ENCODE measurements at places on chromosomes 7 and 10.
A peak's percentile ranks its signal among the peaks of the same experiment; 100 is the strongest.

DNA sequence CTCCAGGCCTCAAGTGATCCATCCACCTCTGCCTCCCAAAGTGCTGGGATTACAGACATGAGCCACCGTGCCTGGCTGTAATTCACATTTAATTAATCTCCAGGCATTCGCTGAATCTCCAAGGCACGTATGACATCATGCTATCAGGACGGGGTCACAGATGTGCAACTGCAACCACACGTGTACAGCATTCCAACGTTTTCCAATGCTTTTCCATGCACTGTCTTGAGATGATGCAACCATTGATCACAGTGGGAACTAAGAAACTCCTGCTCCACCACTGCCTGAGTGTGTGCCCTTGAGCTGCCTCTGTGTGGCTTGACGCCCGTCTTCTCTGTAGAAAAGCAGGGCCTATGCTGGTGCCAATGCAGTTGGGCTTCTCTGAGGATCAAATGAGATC is 119.8 kb upstream of the LYZL2 start:
- DNase-seq, result no peak

DNA sequence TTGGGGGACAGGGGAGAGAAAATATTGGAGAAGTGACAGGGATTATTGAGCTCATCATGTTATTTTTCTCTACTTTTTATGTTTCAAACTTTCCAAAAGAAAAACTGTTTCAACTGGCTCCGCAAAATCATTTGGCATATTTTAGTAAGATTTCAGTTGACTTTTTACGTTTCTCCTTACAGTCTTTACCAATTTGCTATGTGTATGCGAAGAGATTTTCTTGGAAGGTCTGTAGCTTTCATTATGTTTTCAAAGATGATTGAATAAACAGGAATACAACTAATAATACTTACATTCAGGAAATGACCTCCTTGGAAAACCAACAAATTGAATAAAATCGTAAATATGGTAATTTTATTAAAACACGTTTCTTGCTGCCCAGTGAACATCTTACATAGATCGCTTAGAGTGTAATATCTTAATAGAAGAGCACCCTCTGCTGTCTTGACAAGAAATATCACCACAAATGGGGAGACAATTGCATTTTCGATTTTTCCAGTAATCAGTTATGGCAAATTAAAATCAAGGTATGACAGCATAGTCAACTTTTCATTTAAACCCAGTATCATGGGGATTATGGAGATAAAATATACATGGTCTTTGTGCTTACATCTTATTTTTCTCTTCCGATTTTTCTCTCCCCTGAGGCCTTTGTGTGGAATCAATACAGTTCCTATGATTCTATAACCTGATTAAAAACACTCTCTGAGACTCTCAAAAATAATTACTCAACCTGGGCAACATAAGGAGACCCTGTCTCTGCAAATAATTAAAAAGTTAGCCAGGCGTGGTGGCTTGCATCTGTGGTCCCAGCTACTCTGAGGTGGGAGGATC is 43.1 kb downstream of the MBL2 start:
- peak; percentile 36 for DNase-seq

GRCh38 chr10:112374724-112375541 is 1.0 kb downstream of the ACSL5 start:
- DNase-seq, result peak; percentile 68

GRCh38 chr7:150829426-150829825 is 22.9 kb upstream of the AOC1 start:
- DNase-seq, result no peak

- no peak for DNase-seq
Observed at GRCh38 chr10:22366435-22366703, 21.1 kb downstream of the SPAG6 start.

DNA sequence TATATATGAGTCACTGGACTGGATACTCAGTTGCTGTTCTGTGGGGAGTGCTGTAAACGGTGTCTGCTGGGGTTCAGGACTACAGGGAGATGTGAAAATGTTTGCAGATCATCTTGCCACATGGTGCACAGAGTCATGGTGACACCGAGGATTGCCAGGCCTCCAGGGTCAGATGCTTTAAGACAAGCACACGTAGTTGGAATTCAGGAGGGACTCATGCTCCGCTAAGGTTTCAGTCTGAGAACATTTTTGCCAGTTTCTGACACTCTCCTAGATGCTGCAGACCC is 211.3 kb downstream of the CXCL12 start:
- no peak for DNase-seq

DNA sequence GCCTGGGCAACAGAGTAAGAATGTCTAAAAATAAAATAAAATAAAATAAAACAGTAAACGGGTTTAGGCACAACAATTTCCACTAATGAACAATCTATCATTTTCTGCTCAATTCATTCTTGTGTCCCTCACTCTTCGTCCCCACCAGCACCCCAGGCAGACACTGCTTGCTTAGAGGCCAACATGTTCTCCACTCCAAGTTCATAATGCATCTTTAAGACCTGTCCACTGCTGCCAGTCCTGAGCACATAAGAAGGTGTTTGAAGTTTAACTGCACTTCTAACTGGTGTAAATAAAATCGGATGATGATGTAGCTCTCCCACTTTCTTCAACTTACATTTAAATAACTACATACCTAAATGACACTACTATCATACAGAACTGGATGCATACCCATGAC is 13.2 kb downstream of the PDLIM1 start:
- no peak for DNase-seq

DNA sequence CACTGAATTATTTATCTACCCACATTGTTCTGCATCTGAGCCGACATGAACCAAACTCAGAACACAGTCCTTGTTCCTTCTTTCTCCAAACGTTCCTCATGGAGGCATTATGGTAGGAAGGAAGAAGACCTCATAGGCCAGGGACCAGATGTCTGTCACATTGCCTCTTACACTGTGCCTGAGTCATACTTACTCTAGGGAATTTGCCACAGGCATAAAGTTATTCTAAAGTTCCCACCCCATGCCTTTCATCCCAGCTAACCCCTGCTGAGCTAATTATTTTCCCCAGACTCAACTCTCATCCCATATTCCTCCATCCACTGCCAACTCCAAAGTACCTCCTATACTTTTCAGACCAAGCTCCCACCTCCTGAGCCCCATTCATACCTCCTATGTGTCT is 21.2 kb downstream of the MAT1A start:
- DNase-seq, result no peak

DNA sequence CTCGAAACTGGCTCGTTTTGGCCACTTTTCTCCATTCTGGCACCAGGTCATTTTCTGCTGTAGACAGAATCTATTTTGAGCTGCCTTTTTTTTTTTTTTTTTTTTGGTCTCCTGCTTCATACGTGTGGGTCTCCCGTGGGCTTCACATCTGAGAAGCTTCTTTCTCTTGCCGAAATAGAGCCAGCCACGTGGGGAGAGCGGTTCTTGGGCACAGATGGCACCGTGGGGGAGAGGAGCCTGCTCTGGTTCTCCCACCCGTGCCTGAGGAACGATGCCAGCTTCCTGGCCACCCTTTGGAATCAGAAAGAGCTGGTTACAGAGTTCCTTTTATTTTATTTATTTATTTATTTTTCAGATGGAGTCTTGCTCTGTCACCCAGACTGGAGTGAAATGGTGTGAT is 48.7 kb upstream of the OCM2 start:
- DNase-seq, result no peak

- DNase-seq, result no peak
Observed at GRCh38 chr7:73429622-73430505, 3.7 kb upstream of the FZD9 start.

- no peak for DNase-seq
Observed at GRCh38 chr7:22631730-22632129, 95.3 kb upstream of the IL6 start.

GRCh38 chr10:71319042-71319799 is at the start of gene SLC29A3:
SLC29A3 (plus strand) TSS chr10:71319259; CDS start chr10:71319310, 51 bp downstream.
- DNase-seq, result peak; percentile 94

DNA sequence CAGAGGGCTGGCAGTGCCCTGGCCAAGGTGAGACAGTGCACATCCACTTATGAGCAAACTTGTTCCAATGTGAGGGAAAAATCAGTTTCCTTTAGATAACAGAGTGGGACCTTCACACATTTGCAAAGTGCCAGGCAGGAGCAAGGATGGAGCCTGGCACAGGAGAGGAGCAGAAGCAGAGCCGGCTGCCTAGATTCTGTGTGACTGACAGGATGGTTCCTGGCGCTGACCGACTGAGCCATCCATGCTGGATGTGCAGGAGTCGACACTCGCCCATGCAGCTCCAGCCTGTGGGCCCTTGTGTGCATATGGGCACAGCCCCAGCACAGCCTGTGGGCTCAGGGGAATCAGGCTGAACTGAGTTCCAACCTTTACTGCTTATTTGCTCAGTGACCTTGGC is 346.5 kb downstream of the GRID1 start:
- no peak for DNase-seq

DNA sequence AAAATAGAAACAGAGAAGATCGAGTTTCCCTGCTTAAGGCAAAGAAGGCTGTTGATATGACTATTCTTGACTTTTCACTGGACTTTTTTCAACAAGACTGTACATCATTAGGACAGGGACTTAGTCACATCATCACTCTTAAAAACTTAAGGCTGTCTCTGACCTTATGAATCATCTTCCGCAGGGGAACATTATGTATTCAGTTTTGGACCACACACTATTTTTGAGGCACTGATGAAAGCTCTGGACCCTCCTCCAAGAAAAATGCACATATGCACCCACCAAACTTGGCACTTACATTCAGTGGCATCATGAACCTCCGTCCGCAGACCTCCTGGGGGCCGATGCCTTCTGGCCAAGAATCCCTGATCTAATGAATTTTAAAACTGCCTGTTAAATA is 96.4 kb downstream of the CALD1 start:
- DNase-seq, result no peak

GRCh38 chr7:129948338-129948737 is 4.4 kb downstream of the UBE2H start:
- DNase-seq, result no peak

DNA sequence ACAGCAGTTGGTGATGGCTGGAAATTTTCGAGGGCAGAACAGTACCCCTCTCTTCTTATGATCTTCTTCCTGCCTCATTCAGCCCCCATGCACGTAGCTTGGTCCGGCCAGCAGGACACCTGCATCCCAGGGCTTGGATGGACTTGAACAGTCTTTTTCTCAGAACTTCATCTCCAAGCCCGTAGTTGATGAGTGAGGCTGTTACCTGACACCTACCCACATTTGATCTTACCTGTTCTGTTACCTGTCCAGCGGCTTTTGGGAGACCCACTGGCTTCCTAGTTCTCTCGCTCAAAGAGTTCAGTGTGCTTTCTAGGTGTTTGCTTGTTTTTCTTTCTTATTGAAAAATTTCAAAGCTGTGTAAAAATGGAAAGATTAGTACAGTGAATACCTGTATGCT is 212.2 kb downstream of the CUX1 start:
- DNase-seq, result no peak

- no peak for DNase-seq
Observed at GRCh38 chr7:8560501-8560900, 127.1 kb downstream of the NXPH1 start.

- DNase-seq, result no peak
Observed at GRCh38 chr10:17764142-17764541, 12.1 kb downstream of the TMEM236 start.

DNA sequence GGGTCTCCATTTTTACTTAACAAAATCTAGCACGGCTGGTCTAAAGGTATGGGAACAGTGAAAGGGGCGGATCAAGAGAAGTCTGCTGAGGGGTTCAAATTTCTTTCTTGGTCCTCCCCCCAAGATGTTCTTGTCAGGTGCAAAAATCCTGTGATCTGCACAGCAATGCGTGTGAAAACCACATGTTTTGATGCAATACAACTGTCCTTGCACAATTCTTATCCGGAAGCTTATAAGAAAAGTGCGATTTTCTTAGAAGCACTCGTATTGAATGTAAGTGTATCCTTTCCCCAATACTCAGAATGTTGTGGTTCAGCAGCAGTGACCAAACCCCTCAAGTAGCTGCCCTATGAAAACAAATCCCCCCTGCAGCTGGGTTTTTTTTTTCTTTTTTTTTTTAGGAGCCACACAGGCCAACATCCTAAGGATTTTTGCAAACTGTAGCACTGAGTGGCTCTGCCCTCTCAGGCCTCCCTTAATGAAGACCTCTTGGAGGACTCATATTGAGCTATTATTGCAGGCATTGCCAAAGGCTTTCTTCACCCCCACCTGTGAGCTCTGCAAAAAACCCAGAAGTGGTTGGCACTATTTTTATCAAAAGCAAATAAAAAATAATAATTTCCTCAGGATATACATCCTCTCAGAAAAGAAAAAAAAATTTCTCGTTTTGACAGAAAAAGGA is 151.9 kb upstream of the ITGB1 start:
- DNase-seq, result no peak

DNA sequence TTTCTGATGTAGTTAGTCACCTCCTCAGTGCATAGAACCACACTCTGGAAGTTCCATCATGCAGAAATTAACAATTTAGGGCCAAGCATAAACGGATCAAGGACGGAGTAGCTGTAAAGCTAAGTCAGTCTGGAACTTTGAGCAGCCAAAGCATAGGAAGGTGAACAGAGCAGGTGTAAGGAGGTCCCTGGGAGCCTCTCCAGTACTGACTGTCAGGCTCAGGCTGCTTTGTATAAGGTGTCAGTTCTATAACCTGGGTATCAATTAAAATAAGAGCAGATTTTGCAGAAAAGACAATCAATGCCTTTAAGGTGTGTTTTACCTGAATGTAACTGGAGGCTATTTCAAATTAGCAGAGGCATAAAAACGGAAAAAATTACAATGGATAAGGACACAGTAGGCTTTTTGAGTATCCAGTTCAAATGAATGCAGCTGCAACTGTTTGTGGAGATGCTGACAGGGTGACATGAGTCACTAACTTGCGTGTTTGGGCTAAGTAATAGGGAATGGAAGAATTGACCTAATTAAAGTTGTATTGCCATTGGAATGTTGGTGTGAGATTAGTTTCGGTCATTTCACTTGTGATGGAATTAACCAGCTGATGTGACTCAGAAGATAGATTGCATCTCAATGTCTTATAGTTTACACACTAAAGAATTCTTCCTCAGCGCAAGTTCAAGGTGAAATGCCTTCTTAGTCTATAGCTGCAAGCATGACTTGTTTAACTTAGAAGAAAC is 417.9 kb upstream of the CNTNAP2 start:
- peak; percentile 13 for DNase-seq

GRCh38 chr7:36272211-36272566 is 117.5 kb upstream of the ANLN start:
- DNase-seq, result no peak

- DNase-seq, result no peak
Observed at GRCh38 chr7:140694592-140694991, 1.9 kb upstream of the NDUFB2 start.

- peak; percentile 34 for DNase-seq
Observed at GRCh38 chr10:7457478-7458316, 46.9 kb upstream of the SFMBT2 start.

- no peak for DNase-seq
Observed at GRCh38 chr10:27041196-27041595, 59.1 kb downstream of the ANKRD26 start.

DNA sequence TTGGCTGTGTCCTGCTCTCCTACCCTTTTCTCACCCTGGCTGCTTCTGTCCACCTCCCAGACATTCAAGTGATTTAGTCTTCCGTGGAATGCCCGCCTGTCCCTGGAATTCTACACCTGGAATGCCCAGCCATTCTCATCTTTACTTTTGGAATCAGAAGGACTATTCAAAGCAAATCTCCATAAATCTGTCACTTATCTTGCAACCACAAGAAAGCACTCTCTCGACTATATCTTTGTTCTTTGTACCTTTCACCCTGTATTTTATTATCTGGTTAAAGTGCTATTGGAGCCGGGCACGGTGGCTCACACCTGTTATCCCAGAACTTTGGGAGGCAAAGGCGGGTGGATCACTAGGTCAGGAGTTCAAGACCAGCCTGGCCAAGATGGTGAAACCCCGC is 79.3 kb upstream of the KMT2E start:
- DNase-seq, result no peak
